ENCODE measurements at places on chromosomes 5 and 9.

- no peak for DNase-seq
Observed at GRCh38 chr5:156505101-156505500, 178.1 kb downstream of the SGCD start.

GRCh38 chr9:101764472-101764871, 26.0 kb upstream of the GRIN3A start:
- DNase-seq, result no peak

GRCh38 chr5:79974886-79975285, 16.2 kb downstream of the MTX3 start:
- DNase-seq, result peak; percentile 81

DNA sequence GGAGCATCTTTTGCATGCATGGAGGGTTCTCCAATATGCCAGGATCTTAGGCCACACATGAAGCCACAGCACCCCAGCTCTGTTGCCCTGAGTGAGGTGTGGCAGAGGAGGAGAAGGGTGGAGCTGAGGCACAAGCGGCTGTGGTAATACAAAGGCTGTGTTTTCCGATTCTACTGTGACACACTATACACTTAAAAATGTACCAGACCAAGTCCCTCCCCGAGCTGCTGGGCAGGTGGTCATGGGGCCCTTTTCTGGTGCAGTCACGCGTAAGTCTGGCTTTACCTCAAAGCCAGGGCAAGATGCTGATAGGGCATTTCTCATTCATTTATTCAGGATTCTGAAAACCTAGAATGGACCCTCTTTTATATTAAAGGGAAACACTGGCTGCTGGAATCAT, 3.7 kb downstream of the ADGRV1 start:
- DNase-seq, result no peak

DNA sequence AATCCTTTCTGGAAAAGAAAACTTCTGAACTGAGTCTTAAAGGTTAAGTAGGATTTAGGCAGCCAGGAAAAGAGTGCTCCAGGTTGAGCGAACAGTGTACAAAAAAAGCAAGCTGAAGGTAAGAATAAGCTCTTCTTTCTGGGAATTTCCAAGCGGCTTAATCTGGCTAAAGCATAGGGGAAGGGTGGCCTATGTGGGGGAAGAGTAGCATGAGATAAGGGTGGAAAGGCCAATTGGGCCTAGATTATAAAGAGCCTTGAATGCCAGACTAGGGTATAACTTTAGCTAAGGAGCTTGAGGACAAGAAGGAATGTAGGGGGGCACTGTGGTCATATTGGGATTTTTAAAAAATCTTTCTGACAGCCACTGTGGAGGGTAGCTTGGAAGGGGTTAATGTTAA, 37.3 kb upstream of the NR5A1 start:
- DNase-seq, result no peak

DNA sequence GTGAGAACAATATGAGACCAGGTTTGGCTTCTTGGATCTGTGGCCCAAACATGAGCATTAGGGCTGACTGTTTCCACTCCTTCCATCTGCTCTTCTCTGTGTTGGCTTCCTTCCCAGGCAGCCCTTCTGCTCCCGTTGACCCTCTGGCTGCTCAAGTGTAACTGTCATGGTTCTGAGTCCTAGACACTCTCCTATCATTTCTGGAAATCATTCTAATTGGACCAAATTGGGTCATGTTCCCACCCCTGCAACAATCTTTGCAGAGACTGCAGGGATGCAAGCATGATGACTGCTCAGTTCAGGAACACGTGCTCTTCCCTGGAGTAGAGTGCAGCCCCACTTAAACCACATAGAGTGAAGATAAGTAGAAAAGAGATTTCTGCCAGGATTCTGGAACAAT, 741.4 kb downstream of the TAF11L14 start:
- DNase-seq, result no peak

DNA sequence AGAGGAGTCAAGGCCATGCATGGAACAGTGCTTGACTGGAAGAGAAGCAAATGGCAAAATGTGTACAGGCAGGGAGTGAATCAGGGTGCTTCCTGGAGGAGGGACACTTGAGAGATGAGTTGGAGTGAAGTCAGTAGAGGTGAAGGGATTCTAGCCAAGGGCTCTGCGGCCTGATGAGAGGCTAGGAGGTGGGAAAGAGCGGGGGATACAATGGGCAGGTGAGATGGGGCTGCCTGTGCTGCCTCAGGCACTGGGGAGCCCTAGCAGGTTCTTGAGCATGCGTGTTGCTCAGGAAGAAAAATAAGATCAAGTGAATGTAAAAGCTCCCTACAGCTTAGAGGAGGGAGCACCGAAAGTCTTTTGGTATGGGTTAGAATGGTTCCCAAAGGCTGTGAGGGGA, 22.3 kb downstream of the ERGIC1 start:
- DNase-seq, result no peak

GRCh38 chr9:96875461-96876142, 21.3 kb upstream of the ZNF782 start:
- peak; percentile 50 for DNase-seq

- peak; percentile 34 for DNase-seq
Observed at GRCh38 chr5:502325-503079, 21.7 kb downstream of the SLC9A3 start.
